Activated naive CD4-positive, alpha-beta T cell (primary cell): ENCODE measurements at places on chromosomes 6 and 20.

GRCh38 chr6:87825821-87826221, 123.8 kb upstream of the AKIRIN2 start:
- no peak for DNase-seq

- no peak for DNase-seq
Measured at GRCh38 chr6:12208190-12208589, 82.0 kb upstream of the EDN1 start.

GRCh38 chr6:439641-440167, 48.2 kb downstream of the IRF4 start:
- no peak for DNase-seq

GRCh38 chr20:23019403-23019802, 15.7 kb upstream of the SSTR4 start:
- no peak for DNase-seq
